ENCODE measurements at places on chromosomes 11 and 22. TPM values are rescaled to one million over a fixed set of nuclear protein-coding genes. Genes with fewer than 3 reads are reported as not detected.

Gene RAB39A
- total RNA-seq, result 4.0 TPM

DNA sequence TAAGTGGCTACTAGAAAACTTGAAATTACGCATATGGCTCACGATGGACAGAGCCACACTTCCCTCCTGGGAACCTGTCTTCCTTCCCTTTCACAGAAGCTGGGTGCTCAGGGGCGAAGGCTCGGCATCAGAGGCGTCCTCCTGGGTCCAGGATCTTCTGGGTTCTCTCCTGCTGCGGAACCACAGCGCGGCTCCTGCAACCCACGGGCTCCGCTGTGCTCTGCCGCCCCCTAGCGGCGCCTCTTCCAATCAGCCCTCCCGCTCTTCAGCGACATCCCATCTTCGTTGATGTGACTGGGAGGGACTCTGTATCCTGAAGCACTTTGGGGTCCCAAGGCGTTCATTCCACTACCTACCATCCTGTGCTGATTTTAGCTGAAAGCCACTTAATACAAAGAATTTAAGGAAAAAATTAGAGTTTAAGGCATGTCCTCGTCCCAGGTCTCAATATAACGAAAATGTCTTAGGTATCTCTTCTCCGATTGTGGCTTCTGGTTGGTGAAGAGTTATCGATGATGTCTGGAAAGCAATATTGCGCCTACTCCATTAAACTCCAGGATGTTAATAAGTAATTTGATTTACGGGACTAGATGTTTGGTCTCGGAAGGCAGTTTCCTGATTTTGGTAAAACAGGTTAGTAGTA lies 14.8 kb upstream of the RPS3 start:
- DNase-seq, result peak; percentile 93

- no peak for DNase-seq
These were observed 66.2 kb downstream of the EFCAB6 start for GRCh38 chr22:43745783-43746356.

GRCh38 chr11:132448334-132448995 lies 1078.0 kb downstream of the NTM start:
- no peak for DNase-seq

- no peak for DNase-seq
These were observed 9.9 kb upstream of the TALDO1 start for GRCh38 chr11:737366-737765.
